Fibroblast of pulmonary artery (primary cell): ENCODE measurements at places on chromosomes 6 and 20.
A peak's percentile ranks its signal among the peaks of the same experiment; 100 is the strongest.

DNA sequence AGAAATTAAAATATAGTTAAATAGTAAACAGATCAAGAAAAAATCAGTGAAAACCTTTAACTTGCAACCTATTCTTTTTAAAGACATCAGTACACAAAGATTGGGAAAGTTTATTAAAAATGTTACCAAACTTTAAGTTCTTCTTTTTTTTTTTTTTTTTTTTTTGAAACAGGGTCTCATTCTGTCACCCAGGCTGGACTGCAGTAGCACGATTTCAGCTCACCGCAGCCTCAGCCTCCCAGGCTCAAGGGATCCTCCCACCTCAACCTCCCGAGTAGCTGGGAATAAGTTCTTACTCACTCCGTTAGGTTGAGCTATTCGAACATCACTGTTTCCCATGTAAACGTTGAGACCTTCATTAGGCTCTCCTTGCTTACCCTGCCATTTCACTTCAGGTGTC is 5.6 kb downstream of the MAP3K5 start:
- DNase-seq = no peak

DNA sequence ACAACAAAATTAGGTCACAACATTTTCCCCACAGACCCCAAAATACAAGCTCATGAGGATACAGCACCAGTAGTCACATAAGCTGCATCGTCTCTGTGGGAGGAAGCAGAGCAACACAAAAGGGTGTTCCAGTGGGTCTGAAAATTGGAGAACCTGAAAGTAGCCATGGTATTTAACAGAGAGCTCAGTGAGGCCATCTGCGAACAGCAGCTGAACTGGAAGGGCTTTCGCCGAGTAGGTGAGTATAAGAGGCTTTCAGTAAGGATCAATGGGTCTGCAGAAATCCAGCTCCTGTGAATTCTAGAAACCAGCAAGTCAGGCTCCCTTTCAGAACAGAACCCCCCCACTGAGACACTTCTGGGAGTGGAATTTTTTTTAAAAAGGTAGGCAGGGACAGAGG is 120.0 kb upstream of the RREB1 start:
- no peak for DNase-seq

DNA sequence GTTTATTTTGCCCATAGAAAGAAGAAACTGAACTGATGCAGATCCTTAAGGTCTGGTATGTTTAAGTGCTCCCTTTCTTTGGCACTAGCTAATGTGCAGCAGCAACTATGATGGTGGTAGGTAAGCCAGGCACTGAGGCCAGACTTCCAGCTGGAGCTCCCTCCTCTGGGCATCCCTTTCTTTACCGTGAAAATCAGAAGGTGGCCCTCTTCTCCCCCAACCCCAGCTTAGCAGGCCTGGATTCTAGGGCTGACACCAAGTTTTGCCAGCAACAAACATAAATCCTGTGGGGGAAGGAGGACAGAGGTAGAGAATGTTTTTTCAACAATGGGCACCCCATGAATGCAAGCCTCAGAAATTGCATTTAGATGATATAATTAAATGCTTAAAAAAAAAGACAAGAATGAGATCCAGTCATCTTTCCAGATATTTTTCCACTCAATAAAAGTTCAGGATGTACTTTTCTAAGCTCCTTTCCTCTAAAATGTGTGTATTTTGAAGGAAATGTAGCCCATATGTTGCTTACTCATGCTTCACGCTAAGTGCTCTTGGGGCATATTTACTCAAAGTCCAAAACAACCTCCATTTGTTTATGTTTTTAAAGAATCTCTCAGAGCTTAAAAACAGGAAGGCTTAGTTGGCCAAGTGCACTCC is 123.9 kb upstream of the NXT1 start:
- no peak for DNase-seq

- peak; percentile 28 for DNase-seq
Observed at GRCh38 chr6:27892649-27893058, 19.5 kb downstream of the OR2B2 start.

DNA sequence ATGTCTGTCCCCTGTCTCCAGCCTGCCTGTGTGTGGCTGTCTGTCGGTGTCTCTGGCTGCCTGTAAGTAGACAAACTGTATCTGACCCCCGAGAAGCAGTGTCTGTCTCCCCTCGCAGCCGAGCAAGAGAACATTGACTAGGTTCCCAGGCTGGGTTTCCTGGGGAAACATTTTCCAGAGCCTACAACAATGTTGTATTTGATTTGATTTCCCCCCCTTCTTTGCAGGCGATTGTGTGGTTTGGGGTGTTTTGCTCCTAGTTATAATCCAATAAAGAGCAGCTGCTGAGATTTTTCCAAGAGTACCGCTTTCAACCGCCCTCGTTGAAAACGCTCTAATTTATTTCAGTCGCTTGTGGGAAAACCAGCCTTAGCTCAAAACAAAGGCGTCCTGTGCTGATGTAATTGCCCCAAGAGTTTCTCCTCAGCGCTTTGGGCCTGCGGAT is 92.6 kb downstream of the CDC5L start:
- no peak for DNase-seq

DNA sequence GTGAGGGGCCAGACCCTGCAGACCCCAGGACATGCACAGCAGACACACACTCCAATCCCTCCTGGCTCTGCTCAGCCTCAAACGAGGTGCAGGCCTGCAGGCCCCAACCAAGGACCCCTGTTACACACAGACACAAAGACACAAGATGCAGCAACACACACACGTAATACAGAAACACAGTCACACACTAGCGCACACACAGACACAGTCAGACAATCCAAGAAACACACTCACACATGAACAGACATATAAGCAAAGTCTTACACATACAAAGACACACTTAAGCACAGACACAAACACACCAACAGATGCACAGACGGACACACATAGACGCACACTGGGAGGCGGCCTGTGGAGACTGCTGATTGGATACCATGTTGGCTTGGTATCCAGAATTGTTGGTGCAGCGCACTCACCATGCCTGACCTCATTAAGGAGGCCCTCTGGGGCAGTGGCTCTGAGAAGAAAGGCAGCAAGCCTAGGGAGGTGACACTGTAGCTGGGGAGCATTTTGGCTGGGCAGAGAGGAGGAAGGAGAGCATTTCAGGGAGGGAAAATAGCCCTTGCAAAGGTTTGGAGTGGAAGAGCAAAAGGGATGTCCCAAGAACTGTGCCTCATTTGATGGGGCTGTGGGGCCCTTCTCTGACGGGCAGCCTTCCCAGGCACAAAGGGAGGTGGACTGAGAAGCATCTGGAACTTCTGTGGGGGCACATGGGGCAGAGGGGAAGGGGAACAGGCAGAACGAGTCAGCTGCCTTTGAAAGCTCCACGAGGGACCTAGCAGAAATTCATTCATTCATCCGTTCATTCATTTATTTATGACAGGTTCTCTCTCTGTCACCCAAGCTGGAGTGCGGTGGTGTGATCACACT is 1.4 kb upstream of the HSPA12B start:
- DNase-seq = no peak

- no peak for DNase-seq
Observed at GRCh38 chr20:15179381-15179780, 842.0 kb upstream of the FLRT3 start.
